Adrenal gland (tissue), 19 donors: ENCODE measurements at places on chromosomes 1 and 21. TPM values are rescaled to one million over a fixed set of nuclear protein-coding genes. Genes with fewer than 3 reads are reported as not detected.

The ADGRB2 gene
- 57.3 TPM for polyA plus RNA-seq

The CIART gene
- polyA plus RNA-seq = 8.9 TPM

The TMEM82 gene
- not detected for polyA plus RNA-seq

The EPHA8 gene
- 2.9 TPM for polyA plus RNA-seq

The OR6P1 gene
- not detected for polyA plus RNA-seq

The PDXK gene
- polyA plus RNA-seq = 92.5 TPM

The HPCAL4 gene
- 3.9 TPM for polyA plus RNA-seq

The OR2T5 gene
- polyA plus RNA-seq = not detected

The C4BPA gene
- polyA plus RNA-seq = 0.32 TPM

The CAPZB gene
- polyA plus RNA-seq = 171 TPM

The KIF21B gene
- 0.57 TPM for polyA plus RNA-seq

The GBP6 gene
- not detected for polyA plus RNA-seq

The ASH1L gene
- polyA plus RNA-seq = 9.2 TPM

The VHLL gene
- 0.72 TPM for polyA plus RNA-seq

The CR1L gene
- polyA plus RNA-seq = not detected
